ENCODE measurements at places on chromosomes 6 and 20.
A peak's percentile ranks its signal among the peaks of the same experiment; 100 is the strongest.

- no peak for DNase-seq
These were observed 11.6 kb upstream of the MOXD1 start for GRCh38 chr6:132412656-132413498.

DNA sequence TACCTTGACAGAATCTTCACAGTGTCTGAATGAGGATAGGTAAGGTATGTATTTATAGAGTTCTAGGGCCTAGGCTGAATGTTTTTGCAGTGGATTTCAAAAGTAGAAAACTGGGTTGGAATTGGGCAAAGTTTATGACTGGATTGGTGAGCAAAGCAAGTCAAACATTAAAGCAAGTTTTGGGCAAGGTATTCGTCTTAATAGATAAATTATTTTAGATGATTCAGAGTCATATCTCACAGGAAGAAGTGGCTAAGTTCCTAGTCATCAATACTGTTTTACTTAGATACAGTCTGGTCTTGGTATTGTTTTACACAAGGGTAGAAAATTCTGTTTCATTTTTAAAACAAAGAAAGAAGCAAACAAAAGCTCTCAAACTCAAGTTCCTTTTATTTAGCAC is 284.1 kb upstream of the EPHA7 start:
- no peak for DNase-seq

DNA sequence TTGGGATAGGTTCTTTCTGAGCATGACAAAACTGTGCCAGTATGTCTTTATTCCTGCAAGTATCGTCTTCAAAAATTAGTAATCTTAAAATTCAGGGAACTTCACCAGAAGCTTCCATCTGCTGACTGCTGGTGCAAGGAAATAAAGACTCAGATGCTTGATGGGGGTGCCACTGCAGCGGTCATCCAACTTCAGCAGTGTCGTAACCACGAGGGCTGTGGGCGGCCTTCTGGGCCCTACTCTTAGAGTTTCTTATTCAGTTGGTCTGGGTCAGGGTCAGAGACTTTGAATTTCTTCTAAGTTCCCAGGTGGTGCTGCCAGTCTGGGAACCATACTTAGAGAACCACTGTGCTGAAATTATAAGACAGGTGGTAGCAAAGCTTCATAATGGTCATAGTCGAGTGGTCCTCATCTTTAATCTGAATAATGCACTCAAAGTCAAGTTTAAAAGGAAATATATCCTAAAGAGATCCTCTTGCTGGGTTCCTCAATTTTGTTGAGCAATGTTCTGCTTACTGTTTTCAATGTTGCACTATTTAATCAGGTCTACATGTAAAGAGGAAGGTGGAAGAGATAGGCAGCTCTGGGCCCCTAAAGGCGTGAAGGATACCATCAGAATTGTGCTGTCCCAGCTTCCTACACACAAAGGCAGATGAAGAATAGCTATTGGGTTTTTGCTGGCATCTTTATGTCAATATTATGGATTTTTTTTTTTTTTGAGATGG is 165.4 kb upstream of the GMDS start:
- DNase-seq = no peak

- DNase-seq = no peak
These were observed 4.7 kb upstream of the TRMT11 start for GRCh38 chr6:125981571-125982185.

DNA sequence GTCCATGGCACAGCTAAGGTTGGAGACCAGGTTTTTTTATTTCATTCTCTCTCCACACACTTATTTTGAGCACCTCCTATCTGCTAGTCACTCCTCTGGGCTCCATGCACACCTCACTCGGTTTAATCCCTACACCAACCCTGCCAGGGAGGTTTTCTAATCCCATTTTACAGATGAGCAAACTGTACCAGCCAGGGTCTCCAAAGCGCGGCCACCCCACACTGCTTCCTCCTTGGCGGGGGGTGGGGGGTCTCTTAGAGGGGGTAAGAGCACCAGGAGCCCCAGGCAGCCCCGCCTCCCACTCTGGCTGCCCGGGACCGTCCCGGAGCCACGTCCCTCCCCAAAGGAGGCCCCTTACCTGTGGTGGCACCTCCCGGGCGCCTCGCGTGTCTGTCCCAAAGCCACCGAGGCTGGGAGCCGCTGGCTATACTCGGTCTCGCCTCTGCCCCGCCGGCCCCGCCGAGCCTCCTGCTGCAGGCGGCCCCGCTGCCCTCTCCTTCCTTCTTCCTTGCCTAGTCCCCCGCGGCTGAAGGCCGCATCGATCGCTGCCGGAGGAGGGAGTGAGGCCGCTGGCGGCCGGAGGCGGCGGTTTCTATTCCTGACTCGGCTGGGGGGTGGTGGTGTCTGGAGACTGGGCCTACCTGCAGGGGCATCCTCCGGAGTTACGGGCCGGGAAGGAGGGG is at the start of gene KCNS1:
TSS of gene KCNS1 (minus strand) at position 565 of the 683 bp plus-strand sequence. CDS start 1,891 bp downstream, outside the sequence.
- DNase-seq = no peak

- DNase-seq = no peak
These were observed 293.9 kb downstream of the QKI start for GRCh38 chr6:163708466-163708865.

- no peak for DNase-seq
These were observed 27.4 kb upstream of the SMIM29 start for GRCh38 chr6:34276191-34276590.

- DNase-seq = no peak
These were observed 501.5 kb upstream of the FLRT3 start for GRCh38 chr20:14838663-14839628.

- no peak for DNase-seq
These were observed 25.8 kb upstream of the PLCG1 start for GRCh38 chr20:41111578-41111951.

- DNase-seq = no peak
These were observed 231.6 kb downstream of the TFAP2B start for GRCh38 chr6:51049983-51050877.

DNA sequence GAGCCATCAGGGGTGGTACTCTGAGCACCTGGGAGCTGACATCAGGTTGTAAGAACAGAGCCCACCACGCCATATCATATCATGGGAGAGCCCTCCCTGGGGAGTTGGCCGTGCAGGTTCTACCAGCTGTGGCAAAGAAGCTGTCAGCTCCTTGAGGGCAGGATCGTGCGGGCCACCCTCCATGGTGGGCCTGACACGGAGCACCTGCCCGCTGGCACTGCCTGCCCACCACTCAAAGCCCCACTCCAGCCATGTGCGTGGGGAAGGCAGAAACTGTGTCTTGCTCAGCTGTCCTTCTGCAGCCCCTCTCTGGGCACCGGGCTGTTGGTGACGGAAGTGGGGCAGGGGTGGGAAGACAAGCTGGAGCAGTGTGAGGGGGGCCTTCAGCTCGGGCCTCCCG is 14.3 kb downstream of the PRPH2 start:
- DNase-seq = no peak

GRCh38 chr6:36678488-36679042 is at the start of gene CDKN1A:
CDKN1A (plus strand) TSS chr6:36678714; CDS start chr6:36684102, 5,388 bp downstream.
- peak; percentile 87 for DNase-seq

- DNase-seq = no peak
These were observed 24.6 kb upstream of the CALHM6 start for GRCh38 chr6:116436586-116436985.

DNA sequence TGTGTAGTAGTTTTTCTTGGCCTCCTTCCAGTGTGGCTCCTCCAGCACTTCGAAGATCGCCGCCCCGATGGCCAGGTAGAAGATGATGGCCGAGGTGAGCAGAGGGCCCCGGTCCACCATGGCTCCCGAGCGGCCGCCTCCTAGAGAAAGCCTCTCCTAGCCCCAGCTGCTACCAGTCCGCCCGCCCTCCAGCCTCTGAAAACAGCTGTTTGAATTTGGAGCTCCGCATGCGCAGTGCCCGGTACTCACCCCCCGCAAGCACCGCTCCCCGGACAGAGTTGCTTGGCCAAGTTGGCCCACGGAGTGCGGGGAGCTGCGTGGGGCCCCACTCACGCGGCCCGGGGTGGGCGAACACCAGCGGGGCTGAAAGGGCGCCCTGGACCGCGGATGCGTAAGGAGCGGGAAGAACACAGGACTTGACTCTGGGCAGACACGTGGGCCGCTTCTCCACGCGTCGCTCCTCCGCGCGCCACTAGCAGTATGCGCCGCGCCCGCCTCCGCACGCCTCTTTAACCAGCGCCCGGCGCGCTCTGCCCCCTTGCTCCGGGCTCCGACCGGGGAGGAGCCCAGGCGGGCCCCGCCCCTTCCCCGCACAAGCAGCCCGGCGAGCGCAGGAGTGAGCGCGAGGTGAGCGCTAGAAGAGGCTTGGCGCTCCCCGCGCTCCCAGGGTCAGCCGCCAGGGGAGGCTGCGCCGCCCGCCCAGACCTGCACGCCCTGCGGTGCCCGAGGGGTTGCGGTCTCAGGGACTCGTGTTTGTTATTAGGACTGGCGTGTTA is at the start of gene KCNK5:
TSS of gene KCNK5 (minus strand) at position 484 of the 776 bp plus-strand sequence. CDS start at position 120, 364 bp downstream.
- peak; percentile 74 for DNase-seq

DNA sequence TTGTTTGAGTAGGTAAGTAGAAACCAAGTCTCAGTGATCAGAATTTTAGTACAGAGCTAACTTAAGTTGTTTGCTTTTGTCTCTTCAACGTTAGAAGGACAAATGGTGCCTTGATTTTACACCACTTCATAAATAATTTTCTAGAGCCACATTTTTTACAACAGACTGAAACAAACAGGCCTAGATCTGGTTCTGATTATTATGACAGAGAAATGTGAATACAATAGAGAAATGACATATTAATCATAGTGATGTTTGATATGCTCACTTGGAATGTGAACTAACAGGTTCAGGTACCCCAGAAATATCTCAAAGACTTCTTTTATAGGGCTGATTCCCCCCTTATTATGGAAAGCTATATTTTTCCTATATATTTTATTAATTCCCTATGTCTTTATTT is 760.6 kb downstream of the KIF16B start:
- no peak for DNase-seq

GRCh38 chr6:99491171-99491570 is 24.1 kb downstream of the USP45 start:
- DNase-seq = no peak

- DNase-seq = no peak
These were observed 83.5 kb downstream of the WASF1 start for GRCh38 chr6:110095935-110096334.

DNA sequence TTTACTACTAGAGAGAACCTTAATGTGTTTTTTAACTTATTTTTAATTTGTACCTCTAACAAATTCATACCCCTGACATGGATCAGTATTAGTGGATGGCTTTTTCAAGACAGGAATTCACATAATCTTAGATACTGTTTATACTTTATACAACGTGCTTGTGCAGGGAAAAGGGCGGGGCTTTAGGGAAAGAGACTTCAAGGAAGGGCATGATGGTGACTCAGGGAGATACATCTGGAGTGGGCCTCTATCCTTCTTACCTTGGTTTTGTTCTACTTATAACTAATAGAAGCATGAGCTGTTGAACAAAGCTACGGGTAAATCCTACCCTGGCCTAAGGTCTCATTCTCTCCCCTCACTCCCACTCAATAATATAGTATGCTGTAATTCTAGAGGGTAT is 160.8 kb downstream of the C6orf58 start:
- no peak for DNase-seq

GRCh38 chr6:71533939-71534379 is 245.3 kb downstream of the OGFRL1 start:
- no peak for DNase-seq

- DNase-seq = no peak
These were observed 28.6 kb upstream of the PBOV1 start for GRCh38 chr6:138246650-138247440.

Data from CD4-positive, alpha-beta T cell treated with Interleukin-15 for 1 hour (primary cell).